ENCODE measurements at places on chromosomes 2 and 18.

- no peak for DNase-seq
These were observed 250.2 kb upstream of the REG3G start for GRCh38 chr2:78775291-78775690.

GRCh38 chr2:50649626-50650402, 382.1 kb downstream of the NRXN1 start:
- DNase-seq: no peak

DNA sequence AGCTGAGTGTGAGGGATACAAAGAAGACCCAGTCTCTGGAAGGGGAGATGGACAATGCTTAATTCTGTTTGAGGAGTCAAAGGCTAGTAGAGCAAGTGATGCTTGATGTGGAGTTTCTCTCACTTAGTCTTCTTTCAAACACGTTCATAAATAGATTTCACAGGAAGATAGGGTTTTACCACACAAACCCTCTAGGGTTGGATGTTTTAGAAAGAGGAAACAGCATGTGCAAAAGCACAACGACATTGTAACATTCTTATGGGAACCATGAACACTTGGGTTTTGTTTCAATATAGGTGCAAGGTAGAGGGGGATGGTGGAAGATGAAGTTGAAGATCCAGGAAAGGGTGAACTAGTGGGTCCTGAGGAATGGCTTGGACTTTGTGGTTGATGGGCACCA, 10.8 kb upstream of the EFEMP1 start:
- no peak for DNase-seq

- DNase-seq: no peak
These were observed 85.3 kb downstream of the VWA3B start for GRCh38 chr2:98172150-98172765.

DNA sequence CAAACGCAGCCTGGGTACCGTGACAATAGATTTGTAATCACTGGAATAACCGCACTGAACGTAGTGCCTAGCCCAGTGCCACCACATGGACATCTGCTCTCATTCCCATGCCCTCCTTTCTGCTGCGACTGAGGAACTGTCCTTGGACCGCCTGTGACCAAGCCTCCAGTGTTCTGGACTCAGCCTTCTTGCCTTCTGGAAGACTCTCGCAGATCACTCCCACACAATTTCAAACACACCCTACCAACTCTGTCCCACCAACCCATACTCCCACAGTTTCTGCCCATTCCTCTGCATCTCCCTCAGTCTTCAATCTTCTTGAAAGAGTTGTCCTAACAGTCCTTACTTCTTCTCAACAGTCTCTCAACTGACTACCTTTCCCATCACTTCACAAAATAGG, 2.1 kb downstream of the RNF149 start:
- DNase-seq: no peak

DNA sequence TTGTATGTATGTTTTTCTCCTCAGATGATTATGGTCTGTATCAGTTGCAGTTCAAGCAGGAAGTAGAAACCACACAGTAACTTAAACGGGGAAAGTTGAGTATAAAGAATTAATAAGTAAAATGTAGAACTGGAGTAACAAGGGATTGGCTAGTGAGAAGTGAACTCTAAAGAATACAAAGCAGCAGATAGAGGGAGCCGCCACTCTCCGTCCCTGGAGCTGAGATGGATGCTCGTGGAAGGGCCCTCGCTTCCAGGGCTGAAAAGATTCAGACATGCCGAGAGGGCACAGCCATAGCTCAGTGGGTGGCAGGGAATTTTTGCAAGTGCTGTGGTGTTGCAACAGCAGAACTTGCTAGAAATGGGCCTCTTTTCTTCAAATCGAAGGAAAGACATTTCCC, 155.8 kb downstream of the COL6A3 start:
- DNase-seq: no peak

DNA sequence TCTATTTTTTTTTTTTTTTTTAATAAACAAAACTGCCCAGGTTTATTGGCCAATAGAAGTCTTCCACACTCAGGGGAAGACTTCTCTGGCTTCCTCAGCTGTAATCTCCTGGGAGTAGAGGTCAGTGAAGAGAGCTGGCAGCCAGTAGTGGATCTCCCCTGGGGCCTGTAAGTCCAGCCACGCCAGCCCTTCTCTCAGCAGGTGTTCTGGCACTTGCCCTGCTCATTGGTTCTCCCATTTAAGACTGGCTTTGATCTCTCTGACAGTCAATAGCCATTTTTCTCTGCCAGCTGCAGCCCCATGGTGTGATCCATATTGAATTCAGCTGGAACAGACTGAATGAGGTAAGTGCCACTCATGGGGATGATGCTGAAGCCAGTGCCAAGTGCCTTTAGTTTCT, 170.6 kb upstream of the SPHKAP start:
- DNase-seq: no peak

DNA sequence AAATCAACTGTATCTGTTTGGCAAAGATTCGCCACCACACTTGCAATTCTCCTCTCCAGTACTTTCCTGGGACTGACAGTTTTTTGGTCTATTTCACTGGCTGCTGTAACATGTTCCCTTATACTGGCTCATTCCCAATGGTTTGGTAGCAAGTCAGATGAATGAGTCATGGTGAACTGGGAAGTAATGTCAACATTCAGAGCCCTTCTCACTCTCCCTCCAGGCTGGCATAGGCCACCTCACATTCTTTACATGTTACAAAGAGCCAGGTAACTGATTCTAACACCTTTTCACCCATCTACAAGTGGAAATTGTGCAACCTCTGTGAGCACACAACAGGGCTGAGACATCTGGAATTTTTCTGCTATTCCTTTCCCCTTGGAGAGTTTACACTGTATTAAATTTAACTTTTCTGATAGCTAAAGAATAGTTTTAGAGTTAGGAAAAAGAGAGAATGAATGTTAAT, 111.3 kb upstream of the TLK1 start:
- DNase-seq: no peak

DNA sequence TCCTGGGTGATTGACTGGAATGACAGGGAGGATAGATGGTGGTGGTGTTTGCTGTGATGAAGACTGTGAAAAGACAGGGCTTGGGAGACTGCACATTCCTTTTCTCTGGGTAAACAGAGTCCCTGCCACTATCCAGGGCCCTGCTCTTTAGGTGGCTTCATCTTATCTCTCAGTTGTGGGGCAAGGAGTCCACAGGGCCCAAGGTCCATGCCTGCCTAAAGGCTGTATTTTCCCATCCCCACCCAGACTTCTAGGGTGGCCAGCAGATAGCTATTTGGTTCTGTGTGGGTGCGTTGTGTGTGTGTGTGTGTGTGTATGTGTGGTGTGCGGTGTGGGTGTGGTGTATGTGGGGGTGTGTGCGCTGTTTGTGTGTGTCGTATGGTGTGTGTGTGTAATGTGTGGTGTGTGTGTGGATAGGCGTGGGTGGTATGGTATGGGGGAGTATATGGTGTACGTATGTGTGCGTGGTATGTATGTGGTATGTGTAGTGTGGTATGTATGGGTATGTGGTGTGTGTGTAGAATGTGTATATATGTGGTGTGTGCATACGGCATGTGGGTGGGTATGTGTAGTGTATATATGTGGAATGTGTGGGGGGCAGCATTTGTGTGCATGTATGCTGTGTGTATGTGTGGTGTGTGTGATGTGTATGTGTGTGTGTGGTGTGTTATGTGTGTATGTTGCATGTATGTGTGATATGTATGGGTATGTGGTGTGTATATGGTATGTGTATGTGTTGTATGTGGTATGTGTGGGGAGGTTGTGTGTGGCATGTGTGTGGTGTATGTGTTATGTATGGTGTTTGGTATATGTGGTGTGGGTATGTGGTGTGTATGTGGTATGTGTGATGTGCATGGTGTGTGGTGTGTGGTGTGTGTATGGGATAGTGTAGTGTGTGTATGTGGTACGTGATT, 10.5 kb upstream of the XRCC5 start:
- no peak for DNase-seq

GRCh38 chr18:477565-477964, 22.9 kb downstream of the COLEC12 start:
- DNase-seq: no peak
